ENCODE measurements at places on chromosomes 5 and 9.

DNA sequence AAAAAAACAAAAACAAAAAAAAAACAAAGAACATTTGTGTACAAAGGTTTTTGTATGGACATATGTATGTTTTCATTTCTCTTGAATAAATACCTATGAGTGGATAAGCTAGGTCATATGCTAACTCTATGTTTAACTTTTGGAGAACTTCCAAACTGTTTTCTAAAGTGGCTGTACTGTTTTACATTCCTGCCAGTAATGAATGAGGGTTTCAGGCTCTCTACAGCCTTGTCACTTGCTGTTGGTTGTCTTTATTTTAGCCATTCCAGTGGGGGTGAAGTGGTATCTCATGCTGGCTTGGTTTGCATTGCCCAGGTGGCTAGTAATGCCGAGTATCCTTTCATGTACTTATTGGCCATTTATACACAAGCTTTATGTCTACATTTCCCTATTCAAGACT, 9.1 kb upstream of the TRIO start:
- DNase-seq: no peak

DNA sequence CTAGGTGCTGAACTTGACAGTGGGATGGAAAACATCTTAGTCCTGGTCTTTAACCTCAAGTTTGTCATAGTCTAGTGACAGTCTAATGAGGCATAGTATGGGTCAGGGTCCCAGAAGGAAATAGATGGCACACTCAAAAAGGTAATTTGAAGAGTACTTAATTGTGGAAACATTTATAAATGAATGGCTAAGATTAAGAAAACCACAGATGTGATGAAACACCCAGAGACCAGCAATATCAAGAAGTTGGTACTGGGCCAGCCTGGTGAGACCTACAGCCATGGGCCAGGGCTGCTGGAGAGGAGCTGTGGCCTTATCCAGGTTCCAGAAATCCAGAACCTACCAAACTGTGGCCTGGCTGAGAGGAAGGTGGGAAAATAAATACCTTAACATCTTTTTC, 93.5 kb upstream of the ATG10 start:
- DNase-seq: no peak

GRCh38 chr5:1912951-1913565, 30.3 kb upstream of the IRX4 start:
- DNase-seq: no peak

- DNase-seq: no peak
Observed at GRCh38 chr5:15550502-15551112, 50.6 kb downstream of the FBXL7 start.

GRCh38 chr9:22740781-22741180, 294.2 kb downstream of the DMRTA1 start:
- no peak for DNase-seq

DNA sequence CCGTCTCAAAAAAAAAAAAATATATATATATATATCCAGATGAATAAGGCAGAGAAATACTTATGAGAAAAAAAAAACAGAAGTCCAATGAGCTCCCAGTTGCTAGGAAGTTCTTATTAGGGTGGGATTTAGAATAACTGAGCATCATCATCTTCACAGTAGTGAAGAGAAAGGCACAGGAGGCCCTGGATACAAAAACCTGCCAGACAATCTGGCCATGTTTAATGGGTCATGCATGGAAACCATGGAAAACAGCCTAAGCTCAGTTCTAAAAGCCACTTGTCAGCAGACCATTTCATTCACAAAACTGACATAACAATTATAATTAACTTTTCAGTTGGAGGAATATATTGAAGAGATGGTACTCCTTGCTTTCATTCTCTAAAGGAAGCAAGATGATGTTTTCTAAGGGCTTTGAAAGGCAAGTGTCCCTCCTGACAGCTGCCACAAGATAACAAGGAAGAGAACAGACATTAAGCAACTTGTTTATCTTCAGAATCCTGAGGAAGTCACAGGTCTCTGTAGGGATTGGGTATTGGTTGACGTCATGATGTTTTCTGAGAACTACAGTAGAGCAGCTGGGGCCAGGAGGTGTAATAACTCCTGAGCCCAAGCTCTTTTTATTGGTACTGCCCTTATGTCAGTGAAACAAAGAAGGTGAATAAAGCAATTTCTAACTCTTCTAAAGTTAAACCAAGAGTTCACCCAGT, 463.1 kb downstream of the DMAC1 start:
- DNase-seq: no peak

GRCh38 chr5:116632890-116633289, 58.3 kb upstream of the SEMA6A start:
- no peak for DNase-seq

DNA sequence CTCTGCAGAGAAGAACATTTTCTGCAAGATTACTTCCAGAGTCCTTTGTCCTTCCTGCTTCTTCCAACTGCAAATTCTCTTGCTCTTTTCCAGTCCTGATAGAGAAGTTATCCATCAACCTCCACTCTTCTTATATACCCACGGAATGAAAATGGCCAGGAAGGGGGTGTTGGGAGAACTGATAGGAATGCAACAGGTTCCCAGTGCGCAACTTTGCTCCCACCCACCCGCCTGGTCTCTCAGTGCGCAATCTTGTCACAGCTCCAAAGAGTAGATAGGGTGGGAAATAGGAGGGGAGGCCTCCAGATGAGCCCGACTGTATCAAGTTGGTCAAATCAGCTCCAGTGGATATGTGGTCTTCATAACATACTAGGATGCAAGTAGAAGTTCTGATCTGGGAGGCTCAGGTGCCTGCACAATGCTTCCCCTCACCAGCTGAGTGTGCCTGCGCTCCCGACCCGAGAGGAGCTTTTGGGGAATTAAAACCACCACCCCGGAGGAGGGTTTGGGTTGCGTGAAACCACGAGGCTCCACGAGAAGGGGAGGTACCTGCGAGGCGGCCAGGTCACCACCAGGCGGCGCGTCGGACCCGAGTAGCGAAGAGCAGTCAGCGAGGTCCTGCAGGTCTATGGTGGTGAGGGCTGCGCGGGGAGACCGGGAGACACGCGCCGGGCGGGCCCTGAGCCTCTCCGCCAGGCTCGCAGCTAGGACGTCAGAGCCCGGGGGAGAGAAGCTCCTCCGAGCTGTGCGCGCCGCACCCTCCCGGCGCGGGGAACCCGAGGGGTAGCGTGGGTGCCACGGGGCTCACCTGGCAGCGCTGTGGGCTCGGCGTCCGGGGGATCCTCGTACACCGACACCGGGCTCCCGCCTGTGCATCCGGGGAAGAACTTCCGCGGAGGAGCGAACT, 835 bp downstream of the MCIDAS start:
- DNase-seq: no peak

DNA sequence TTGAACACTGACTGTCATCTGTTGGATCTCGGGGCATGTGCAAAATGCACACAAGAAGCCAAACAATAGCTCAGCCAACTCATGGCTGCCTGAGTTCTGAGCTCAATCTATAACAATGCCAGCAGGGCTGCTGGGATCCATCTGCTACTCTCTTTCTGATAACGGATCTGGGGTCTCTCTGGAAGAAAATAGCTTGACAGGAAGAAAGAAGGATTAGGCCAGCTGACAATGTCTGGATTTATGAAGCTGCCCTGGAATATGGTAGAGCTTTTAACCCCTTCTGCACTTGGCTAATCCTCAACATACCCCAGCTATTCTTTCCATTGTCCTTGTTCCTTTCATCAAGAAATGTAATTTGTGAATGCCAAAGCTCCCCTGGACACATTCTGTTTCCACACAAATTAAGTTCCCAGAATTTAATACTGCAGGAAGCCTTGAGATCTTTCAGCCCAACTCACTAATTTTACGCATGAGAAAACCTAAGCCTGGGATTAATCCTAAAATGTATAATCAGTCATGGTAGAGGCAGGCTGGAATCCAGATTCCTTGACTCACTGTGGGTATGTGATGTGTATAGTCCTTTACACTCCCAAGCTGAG, 62.7 kb upstream of the PCA3 start:
- no peak for DNase-seq

- DNase-seq: no peak
Observed at GRCh38 chr9:136228107-136228875, 17.3 kb downstream of the QSOX2 start.

GRCh38 chr9:78666818-78667414, 370.0 kb downstream of the PSAT1 start:
- no peak for DNase-seq

GRCh38 chr5:141567513-141568117, 51.2 kb downstream of the DIAPH1 start:
- no peak for DNase-seq

- DNase-seq: no peak
Observed at GRCh38 chr9:77772646-77773045, 124.5 kb upstream of the GNA14 start.

DNA sequence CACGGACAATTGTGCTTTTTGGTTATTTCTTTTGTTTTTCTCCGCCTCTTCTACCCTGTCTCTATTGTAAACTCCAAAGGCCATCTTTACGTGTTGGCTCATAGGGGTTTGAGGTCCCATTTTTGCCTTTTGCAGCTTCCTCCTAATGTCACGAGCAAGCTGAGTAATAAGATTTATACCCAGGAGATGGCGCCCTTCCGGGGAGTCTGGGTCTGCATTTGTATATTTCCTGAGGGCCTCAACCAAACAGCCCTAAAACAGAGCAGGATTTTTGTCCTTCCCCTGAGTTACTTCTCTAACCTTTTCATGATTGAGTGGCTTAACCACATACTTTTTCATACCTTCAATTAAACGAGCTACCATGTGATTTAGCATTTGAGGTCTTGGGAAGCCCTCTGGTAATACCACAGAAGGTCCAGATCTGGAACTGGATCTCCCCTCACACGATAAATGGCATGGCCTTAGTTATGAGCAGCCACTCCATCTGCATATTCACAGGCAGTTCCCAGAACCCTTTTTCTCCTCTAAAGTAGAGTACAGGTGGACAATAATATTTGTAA, 11.2 kb upstream of the CFAP95 start:
- no peak for DNase-seq

All from stimulated activated CD8-positive, alpha-beta memory T cell treated with anti-CD3 and anti-CD28 coated beads, Interleukin-4, amount 100 ng/mL, for 4 hours (primary cell).